ENCODE measurements at places on chromosomes 7 and 10. TPM values are rescaled to one million over a fixed set of nuclear protein-coding genes. Genes with fewer than 3 reads are reported as not detected.

Gene BAG3
- total RNA-seq: 47.1 TPM

Gene CRPPA
- total RNA-seq: 0.75 TPM

Gene PSMC2
- 190 TPM for total RNA-seq

Gene EVX1
- 0.35 TPM for total RNA-seq

Gene GPR37
- 10.5 TPM for total RNA-seq

Gene CYP2C8
- not detected for total RNA-seq

Measured in PC-3 (cell line).